NCI-H446 (cell line): ENCODE measurements at places on chromosomes 1 and 21.

GRCh38 chr1:224524679-224525078 lies 90.1 kb upstream of the WDR26 start:
- no peak for DNase-seq

DNA sequence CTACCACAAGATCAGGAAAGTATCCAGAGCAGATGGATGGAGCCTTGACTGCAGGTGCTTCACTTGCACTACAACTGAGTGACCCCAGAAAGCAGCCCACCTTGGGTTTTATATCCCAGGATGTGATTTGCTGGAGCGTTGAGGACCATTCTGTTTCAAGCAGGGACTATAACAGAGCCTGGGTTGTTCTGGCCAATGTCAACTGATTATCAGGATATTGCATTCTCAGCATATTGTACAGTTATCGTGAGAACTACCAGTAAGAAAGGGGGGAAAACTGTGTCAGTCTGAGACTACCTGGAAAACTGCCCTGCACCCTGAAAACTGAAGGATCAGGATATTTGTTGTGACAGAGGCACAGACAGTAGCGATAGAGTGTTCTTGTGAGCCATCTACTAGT lies 8.0 kb downstream of the ZNF669 start:
- DNase-seq, result no peak

DNA sequence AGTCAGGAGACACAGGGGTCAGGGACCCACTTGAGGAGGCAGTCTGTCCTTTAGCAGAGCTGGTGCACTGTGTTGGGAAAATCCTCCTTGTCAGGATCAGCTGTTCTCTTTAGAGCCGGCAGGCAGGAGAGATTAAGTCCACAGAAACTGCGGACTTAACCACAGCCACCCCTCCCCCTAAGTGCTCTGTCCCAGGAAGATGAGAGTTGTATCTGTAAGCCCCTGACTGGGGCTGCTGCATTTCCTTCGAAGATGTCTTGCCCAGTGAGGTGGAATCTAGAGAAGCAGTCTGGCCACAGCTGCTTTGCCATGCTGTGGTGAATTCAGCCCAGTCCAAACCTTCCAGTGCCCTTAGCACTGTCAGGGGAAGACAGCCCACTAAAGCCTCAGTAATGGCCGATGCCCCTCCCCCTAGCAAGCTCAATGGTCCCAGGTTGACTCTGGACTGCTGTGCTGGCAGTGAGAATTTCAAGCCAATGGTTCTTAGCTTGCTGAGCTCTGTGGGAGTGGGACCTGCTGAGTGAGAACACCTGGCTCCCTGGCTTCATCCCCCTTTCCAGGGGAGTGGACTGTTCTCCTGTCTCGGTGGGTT lies 172.8 kb downstream of the ST6GALNAC3 start:
- no peak for DNase-seq

GRCh38 chr1:19009882-19010321 lies 53.4 kb upstream of the IFFO2 start:
- DNase-seq, result no peak

GRCh38 chr1:6956488-6957159 lies 171.4 kb downstream of the CAMTA1 start:
- no peak for DNase-seq

- DNase-seq, result no peak
Observed at GRCh38 chr1:30323352-30323751, 400.0 kb downstream of the MATN1 start.

DNA sequence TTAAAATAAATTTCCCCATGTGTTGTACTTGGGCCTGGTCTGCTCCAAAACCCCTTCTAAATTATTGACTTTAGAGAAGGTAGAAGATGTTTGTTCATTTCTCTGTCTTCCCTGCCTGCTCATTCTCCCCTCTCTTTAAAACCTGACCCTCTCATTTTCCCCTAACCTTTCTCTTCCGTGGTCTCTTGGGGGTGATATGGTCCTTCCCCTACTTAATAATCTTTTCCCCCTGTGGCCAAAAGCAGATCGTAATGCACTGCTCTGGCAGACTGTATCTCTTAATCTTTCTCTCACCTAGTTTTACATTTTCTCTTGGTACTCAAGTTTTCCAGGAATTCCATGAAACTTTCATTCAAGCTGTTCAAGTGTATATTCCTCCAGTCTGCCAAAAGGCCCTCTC lies 301.7 kb downstream of the TTLL7 start:
- no peak for DNase-seq

DNA sequence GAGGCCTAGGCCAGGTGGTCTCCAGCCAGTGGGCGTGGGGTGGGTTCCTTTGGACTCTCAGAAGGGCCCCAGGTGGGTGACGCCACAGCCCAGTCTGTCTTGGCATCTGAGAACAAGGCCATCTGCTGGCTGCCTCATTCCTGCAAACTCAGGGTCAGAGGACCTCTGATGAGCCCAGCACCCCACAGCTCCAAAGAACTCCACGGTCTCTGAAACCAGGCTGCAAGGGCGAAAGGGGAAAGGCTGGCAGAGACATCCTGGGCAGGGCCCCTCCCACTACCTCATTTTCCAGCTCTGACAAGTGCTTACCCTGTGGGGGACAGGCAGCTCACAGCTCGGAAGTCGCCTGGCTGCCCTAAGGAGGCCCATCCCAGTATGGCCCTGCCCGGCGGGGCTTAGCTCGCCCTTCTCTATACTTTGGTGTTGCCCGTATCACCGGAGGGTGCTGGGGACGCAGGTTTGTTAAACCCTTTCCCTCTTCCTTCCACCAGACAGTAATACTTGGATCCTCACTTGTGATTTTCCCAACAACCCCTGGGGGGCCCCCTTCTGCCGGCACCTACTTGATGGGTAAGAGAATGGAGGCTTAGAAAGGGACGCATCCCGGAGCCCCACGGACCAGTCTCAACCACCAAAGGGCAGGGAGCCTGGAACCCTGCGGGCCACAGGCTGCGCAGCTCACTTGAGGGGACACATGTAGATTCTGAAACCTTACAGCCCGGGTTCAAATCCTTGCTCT lies 10.9 kb upstream of the EDN2 start:
- no peak for DNase-seq

DNA sequence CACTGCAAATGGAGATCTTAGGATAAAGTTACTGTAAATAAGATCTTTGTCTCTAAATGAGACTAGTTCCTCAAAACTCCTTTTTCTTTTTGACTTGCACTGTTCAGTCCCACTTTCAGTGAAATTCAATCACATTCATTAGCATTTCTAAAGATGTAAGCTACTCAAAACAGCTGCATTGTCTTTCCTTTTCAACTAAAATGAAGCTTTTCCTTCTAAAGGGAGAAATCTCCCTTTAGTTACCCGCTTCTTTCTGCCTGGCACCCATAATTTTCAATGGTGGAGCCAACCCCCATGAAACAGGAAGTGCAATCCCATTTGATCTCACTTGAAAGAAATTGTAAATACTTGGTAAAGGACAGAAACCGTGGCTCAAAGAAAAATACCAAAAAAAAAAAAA lies 387.4 kb upstream of the PKN2 start:
- DNase-seq, result no peak
